ENCODE measurements at places on chromosomes 5 and 9.

DNA sequence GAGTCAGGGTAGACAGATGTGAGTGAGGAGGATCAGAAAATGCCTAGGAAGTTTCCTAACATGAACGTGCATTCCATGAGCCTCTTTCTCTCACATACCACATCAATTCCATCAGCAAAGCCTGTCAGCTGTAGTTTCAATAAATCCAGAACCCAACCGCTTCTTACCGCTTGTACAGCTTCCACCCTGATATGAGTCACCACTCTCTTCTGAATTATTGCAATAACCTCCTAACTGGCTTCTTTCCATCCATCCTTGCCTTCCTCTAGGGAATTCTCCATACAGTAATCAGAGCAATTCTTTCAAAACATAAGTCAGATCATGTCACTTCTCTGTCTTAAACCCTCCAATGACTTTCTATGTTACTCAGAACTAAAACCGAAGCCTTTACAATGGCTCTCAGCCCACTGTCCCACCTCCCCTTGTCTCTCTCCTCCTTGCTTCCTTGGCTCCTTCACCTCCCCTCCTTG, 8.1 kb upstream of the RAD23B start:
- no peak for DNase-seq

- DNase-seq, result no peak
Measured at GRCh38 chr5:75012748-75013147, 39.6 kb downstream of the GCNT4 start.

- no peak for DNase-seq
Measured at GRCh38 chr9:259405-260404, 45.0 kb downstream of the DOCK8 start.

- no peak for DNase-seq
Measured at GRCh38 chr9:98974554-98974953, 30.8 kb downstream of the COL15A1 start.

GRCh38 chr5:15069407-15069905, 197.9 kb upstream of the ANKH start:
- DNase-seq, result no peak

DNA sequence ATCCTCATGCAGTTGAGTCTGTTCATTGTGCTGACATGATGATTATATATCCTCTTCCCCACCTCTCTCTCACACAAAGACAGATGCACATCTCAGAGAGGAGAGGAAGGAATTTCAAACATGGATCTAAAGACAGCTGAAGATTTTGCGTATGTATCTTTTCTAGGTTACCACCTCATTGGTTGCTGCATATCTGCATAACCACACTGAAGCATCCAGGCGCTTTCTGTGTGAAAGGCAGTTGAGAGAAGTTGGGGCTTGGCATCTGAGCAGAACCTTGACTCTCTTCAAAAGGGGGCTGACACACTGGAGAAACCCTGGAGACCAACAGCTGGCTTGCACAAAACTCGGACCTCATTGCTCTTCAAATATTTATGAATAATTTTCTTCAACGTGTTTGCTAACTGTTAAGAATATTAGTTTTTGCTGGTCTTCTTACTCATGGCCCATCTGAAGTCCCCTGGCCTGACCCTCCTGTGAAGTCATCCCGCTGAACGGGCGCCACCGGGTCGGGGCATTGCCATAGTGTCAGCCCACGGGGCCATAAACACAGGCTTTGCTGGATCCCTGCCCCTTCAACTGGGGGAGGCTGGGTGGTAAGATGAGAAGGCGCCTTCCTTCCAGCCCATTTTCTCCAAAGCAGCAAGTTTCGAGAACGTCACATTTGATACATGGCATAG, 593.2 kb upstream of the CLINT1 start:
- DNase-seq, result no peak

Data from central memory CD4-positive, alpha-beta T cell (primary cell).